ENCODE measurements at places on chromosomes 4 and X.

DNA sequence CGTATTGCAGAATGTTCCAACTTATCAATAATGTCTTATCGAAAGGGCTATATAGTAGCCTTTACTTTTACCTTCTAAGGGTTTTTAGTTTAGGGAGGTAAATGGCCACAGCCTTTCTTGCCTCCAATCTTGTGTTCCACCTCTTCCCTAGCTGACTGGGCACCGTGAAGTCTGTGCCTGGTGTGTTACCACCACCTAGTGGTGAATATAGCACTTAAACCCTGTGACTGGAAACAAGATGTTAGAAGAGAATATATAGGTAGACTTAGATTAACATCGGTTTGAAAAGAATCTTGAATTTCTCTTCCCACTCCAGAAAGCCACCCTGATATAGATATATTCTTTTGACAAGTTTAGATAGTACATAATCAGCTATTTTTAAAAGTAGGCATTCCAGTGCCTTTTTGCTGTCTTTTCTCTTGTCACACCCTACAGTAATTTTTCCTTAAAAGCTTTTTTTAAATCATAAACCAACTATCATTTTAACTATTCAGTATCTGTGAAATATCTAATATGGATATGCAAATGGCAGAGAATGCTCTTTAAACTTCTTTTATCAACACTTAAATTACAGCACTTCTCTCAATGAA is 27.8 kb upstream of the ADH7 start:
- DNase-seq: no peak

DNA sequence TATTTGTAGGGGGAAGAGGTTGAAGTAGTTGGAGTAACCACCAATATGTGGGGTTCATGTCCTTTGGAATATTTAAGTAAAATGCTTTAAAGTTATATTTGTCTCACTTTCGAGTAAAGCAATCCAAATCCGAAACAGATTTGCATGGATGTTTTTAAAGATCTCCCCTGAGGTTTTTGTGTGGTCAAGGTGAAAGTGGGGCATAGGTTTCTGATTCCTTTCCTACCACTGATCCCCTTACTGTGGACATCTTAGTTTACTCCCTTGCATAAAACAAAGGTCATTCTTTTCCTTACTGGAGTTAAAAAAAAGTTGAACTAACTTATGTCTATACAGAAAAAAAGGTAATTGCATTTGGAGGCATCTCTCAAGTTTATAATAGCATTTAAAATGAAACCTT is 71.9 kb upstream of the PHOX2B start:
- DNase-seq: no peak

- DNase-seq: no peak
Measured at GRCh38 chrX:144916785-144917184, 330.5 kb upstream of the SPANXN1 start.

DNA sequence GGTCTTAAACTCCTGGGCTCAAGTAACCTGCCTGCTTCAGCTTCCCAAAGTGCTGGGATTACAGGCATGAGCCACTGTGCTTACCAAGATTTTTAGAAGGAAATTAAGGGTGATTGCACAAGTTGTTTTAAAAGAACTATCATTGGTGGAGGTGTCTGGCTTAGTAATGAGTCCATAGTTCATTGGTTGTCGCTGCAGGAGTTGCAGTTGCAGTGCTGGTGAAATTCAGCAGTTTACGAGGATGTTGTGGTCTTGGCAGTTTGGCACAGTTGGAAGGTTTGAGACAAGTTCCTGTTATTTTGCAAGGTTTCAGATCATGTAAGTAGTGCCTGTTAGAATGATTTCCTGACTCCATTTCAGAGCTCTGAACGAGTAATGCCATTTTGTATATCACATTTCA is 48.1 kb downstream of the RAB40AL start:
- DNase-seq: no peak

GRCh38 chr4:77651820-77652219 is 46.2 kb downstream of the CXCL13 start:
- no peak for DNase-seq

DNA sequence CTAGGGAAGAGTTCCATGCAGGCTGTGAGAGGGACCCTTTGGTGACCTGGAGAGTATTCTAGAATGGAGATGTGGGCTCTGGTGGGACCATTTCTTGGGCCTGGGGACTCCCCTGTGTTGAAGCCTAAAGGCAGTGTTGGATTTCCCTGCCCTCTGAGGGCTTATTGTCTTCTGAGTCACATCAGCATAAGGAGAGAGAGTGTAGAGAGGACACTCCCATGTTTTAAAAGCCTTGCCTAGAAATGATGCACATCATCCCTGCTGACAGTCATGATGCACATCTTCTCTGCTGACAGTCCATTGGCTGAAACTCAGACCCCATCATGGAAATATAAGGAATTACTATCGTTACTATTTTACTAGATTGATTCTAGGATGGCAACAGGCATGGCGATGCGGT is 51.9 kb downstream of the FAM114A1 start:
- no peak for DNase-seq

DNA sequence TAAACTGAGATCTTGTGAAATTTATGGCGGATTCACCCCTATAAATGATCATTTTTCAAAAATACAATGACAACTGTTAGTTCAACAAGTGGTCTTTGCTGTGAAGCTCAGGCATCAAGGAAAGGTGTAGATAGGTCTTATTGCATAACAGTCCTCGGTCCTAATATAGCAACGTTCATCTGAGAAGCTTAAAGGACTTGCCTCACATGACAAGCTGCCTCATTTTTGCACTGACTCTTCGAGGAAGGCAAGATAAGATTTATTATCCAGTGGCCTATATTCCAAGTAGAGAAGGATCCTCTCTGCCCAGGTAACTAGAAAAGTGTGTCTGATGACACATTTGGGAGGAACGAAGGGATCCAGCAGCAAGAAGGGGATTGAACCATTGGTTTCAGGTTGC is 13.6 kb upstream of the DDX3X start:
- no peak for DNase-seq

- DNase-seq: no peak
Measured at GRCh38 chr4:41795796-41796385, 47.4 kb upstream of the PHOX2B start.

DNA sequence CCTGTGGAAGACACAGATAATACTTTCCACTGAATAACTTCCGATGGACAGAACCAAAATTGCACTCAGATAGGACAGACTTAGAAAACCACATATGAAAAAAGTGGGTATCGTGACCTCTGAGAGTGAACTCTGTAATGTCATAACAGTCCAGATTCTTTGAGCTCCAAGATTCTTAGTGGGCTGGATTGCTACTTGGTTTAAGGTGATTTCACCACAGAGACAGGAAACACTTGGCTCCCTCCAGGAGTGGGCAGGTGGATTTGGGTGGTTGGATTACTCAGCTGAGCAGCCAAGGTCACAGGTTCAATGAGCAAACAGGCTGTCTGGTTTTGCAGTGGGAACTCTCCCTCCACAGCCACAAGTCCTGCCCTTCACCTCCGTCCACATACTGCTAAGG is 126.0 kb downstream of the AFAP1 start:
- no peak for DNase-seq

GRCh38 chrX:38426785-38427184 is 74.4 kb downstream of the OTC start:
- DNase-seq: peak; percentile 55

- DNase-seq: no peak
Measured at GRCh38 chrX:152641996-152642395, 4.3 kb downstream of the GABRQ start.

GRCh38 chrX:149461746-149462145 is 43.4 kb downstream of the IDS start:
- no peak for DNase-seq

GRCh38 chrX:16185725-16186136 is 18.4 kb downstream of the MAGEB17 start:
- DNase-seq: no peak

DNA sequence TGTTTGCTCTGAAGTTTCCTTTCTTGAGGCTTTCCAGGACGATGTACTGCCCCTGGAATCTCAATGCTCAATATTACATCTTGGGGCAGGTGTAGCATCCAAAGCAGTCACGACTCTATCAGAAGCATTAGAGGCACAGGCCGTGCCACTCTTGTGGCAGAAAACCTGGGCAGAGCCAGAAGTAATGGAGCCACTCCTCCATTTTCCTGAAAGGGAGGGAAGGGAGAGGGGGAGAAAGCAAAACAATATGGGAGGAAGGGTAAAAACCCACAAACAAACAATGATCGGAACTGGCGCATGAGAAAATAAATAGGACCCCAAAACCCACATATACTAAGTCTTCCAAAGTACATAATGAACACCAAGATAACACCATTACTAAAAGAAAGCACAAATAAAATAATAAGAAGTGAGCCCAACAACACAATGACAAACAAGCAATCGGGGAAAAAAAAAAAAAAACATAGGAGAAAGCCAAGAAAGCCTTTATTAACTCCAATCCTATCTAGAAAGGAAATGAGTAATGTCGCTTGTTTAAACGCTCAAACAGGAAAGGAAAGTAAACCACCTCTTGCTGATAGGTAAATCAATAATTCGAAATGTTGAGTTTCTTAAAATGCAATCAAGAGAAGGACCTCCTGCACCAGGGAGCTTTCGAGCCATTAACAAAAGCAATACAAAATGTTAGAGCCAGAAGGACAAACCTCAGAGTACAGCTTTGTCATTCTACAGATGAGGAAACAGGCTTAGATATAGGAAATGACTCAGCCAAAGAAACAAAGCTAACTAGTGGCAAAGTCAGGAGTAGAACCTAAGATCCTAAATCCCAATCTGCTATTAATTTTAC is 117.4 kb downstream of the ATRX start:
- DNase-seq: no peak

DNA sequence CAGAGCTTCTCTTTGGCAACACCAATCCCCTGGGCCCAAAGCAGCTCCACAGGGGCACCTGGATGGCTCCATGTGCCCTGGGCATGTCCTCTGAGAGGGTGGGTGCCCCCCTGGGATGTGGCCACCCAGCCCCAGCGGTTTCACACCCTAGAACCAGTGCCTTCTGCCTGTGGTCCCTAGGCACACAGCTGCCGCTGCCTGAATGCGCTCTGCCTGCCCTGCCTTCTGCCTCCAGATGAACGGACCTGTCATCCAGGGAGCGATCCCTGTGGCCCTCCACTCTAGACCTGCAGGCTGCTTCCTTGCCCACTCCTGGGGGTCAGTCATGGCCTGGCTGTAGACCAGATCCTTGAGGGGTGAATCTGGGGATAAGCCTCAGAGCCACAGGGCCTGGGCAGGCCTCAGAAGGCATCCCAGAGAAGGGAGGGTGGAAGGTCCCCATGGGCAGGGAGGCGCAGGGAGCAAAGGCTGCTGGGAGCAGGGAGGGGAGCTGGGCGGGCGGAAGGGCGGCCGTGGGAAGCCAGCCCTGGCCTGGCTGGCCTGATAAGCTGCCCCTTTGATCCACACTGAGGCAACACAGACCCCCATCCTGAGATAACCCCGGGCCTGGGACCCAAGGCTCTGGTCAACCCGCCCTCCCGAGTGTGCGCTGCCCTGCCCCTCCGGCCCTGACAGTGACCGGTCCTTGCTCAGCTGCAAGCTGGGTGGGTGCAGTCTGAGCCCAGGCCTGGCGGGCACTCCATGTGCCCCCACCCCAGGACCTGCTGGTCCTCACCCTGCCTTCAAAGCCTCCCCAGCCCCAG is 8.1 kb upstream of the FGFR3 start:
- no peak for DNase-seq

GRCh38 chr4:8594097-8595038 is 1.8 kb downstream of the CPZ start:
- DNase-seq: no peak

GRCh38 chr4:537436-538264 is 38.4 kb downstream of the TMEM271 start:
- DNase-seq: no peak

DNA sequence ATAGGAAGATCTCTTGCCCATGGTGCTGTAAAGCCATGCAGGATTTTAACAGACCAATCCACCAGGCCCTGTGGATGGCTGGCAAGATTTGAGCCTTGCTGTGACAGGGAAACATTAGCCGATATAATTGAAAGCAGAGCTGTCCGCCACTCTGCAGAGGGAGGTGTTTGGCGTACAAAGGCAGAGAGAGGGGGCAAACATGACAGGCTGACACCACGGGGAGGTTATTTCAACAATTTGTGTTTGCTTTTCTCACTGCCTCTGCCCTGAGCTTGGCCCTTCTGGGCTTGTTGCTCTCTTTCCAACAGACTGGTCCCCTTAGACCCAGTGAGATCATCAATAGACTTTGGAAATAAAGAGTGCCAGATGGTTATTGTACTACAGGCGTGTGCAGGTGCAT is 59.4 kb downstream of the CLNK start:
- no peak for DNase-seq

DNA sequence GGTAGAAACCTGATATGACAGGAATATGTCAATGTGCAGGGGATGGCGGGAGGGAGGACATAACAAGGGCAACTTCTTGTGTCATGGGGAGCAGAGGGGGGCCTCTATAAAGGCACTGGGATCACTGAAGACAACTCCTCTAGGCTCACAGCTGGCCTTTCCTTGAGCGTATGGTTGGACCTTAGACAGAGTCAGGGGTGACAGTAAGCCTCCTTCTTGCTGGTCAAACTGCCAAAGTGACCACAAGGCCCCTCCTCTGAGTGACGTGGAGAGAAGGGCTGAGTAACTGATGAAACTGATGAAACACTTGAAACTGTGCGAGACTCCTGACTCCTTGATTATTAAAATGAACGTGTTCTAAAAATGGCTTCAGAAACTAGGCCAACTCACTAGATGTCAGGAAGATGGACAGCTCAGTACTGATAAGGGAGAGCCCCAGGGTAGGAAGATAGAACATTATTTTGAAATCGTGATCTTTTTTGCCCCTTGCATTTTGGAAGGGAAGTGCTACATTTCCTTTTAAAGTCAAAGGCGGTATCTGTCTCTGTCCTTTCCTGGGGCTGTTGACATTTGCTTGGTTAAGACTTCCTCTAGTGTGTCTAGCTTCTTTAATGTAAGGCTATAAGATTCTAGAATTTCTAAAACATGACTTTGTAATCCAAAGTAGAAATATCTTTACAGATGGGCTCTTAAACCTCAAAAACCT is 1.6 kb downstream of the RAB33A start:
- DNase-seq: no peak

DNA sequence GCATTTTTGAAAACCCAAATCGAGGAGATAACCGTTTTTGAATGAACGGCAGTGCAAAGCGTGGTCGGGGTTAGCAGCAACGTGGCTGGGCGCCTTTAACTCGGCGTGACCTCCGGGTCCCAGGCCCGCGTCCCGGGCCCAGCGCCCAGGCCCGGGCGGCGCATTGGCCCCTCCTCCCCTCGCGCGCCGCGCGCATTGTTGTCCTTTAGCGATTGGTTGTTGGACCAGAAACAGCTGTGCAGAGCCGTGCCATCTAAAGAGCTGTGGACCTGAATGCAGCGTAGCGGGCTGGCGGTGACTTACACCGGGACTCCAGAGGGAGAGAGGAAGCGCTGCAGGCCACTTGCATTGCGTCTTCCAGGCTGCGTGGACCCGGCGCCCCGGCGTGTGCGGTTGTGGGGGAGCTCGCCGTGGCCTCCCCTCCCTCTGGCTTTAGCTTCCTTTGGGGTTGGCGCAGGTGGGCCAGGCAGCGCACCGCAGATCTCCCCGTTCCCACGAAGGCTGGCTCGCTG is at the start of gene STOX2:
Gene STOX2, plus strand, starts transcription at position 227 of the 512 bp plus-strand sequence. CDS start 1,484 bp downstream, outside the sequence.
- DNase-seq: no peak

- DNase-seq: no peak
Measured at GRCh38 chrX:153407736-153408135, 3.5 kb upstream of the ZFP92 start.

All from NCI-H1105 (cell line).